Caudate nucleus (tissue), 63 donors: ENCODE measurements at places on chromosomes 3 and 15.

DNA sequence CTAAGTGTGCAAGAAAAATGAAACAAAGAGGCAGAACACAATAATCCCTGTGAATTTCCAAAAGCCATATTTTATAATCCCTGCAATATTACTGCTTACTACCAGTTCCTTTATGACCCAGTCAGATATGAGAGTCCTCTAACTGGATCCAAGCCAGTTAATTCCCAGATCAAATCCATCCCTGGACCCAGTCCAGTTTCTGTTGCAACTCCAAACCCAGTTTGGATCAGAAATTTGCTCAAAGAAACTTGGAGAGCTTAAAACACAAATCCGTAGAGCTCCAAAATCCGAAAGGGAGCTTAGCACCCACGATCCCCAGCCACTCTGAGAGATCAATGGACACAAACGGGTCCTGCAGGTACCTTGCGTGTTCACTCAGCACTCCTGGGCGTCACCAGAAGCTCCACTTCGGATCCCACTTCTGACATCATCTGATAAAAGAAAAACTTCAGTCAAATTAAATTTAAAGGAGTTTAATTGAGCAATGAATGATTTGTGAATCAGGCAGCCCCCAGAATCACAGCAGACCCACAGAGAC is 32.6 kb upstream of the THUMPD3 start:
- DNase-seq = no peak

GRCh38 chr3:99549957-99550603 is 88.3 kb upstream of the COL8A1 start:
- no peak for DNase-seq

GRCh38 chr15:33956397-33956796 is 11.9 kb upstream of the CHRM5 start:
- no peak for DNase-seq

DNA sequence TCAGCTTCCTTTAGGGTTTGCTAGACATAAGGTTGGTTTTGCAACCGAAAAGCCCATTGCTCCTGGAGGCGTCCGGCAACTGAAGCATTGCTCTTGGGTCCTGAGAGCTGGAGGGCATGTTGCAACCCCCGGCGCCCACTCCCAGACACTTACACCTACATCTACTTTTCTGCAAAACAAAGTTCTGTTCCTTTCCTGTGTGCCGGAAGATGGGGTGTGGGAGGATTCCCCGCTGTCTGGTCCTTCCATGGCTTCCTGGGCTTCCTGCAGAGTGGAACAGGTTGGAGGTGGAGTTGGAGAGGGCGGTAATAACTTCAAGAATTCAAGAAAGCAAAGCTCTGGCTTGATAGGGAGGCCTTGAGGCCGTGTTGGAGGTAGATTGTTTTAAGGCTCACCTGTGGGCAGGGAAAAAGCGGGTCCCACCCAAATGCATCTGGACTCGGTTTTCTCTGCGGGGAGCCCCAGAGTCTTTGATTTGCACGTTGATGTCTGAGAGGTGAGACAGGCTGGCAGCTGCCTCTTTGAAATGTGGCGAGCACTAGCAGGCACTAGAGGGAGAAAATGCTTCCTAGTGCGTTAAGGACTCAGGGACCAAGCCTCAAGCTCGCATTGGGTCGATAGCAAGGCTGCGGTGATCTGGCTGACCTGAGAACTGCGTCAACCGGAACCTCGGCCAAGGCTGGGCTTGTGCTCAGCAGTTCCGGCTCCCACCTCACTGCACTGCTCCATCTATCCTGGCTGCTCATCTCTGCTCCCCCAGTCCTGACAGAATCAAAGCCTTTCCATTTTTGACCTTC is 39.5 kb downstream of the NR2F2 start:
- DNase-seq = no peak

DNA sequence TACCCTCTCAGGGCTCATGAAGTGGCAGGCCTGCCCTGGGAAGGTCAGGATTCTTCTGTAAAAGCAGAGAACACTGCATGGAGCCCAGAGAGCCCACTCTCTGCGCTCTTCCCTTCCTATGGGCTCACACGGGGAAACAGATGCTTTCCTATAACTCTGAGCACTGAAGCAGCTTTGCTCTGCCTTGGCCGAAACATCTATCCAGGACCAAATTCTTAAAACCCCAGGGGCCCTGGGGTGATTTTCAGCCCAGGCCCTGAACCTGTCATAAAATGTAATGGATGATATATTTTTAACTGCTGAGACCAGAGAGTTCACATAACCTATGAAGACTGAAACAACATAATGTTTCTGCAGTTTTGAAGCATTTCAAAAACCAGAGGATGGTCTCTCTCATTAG is 249.9 kb upstream of the CTDSPL start:
- no peak for DNase-seq

GRCh38 chr3:161415506-161416231 is 44.4 kb upstream of the SPTSSB start:
- no peak for DNase-seq

DNA sequence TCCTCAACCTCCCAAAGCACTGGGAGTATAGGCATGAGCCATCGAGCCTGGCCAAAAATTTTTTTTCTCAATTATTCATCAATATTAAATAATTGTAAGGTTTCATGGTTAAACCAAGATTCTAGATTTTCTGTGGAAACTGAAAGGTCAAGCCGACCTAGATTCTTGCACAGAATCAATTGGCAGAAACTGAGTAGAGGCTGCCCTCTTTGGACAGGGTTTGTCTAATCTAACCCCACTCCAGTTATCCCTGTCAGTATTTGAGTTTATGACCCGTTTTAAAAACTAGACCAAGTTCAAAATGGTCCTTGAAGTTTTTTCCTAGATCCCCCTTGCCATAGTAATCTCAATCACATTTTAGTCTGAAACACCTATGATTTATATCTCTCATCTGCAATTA is 8.6 kb upstream of the ADAM10 start:
- DNase-seq = no peak

DNA sequence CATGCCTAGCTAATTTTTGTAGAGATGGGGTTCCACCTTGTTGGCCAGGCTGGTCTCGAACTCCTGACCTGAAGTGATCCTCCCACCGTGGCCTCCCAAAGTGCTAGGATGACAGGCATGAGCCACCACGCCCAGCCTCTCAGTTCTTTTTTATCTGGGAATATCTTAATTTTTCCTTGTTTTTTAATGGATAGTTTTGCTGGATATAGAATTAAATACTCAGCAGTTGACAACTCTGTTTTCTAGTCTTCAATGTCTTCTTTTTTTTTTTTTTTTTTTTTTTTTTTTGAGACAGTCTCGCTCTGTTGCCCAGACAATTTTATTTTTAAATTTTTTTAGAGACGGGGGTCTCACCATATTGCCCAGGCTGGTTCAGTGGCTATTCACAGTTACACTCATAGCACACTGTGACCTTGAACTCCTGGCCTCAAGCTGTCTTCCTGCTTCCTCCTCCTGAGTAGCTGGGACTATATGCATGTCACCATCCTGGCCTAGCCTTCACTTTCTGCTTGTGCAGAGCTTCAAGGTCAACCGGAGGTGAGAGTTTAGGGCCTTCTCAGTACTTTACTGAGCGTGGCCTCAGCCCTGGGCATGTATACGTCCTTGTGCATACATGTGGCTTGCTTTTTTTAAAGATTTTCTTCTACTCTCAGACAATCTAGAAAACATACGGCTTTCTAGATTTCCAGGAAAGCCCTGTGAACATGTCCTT is 120.5 kb downstream of the ZNF609 start:
- no peak for DNase-seq

DNA sequence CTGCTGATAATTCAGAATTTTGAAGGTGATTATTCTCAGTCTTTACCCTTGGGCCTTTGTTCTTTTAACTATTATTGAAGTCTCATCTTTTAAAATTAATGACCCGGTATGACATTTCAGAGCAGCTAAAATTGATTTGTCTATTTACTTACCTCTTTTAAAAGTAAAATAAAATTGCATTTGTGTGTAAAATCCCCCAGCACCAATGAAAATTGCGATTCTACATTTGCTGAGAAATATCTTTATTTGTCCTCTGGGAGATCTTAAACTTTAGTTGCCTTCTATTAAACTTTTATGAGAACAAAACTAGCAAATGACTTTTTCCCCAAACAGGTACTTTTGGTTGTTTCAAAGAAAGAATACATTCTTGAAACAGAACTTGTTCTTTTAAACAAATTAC is 7.5 kb upstream of the IL5RA start:
- no peak for DNase-seq

DNA sequence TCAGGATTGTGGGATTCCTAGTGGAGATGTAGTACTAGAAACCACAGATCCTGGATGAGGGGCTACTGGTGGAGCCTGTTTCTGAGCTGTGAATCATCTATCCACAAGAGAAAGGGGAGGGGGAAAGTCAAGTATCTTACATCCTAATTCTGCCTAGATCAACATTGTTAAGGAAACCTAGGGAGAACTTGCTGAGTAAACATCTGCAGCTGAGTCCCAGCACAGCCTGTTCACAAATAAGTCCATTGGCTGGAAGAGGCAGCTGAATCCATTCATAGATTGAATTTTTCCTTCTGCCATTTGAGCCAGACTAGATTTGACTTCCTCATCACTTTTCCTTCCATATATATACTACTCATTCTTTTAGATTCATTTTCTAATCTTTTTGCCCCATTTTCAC is 460.5 kb downstream of the TUSC7 start:
- no peak for DNase-seq

- DNase-seq = no peak
These were observed 754.8 kb downstream of the ROBO1 start for GRCh38 chr3:79012946-79013362.

GRCh38 chr15:64599716-64600115 is 139.3 kb downstream of the ZNF609 start:
- DNase-seq = no peak

DNA sequence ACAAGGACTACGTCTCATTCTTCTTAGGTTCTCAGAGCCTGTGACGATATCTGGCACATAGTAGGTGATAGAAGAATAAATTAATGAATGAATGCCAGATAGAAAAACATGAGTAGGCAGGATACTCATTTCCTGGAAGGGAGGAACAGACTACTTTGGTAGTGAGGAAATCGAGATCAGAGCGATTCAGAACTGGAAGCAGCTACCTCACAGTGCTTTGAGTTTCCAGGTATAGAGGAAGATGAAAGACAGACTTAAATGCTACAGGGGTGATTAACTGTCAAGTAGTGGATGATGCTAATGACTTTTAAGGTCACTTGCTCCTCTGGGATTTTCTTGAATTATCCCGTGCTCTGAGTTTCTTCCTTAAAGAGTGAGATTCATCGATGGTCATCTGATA is 951.5 kb upstream of the CFAP20DC start:
- no peak for DNase-seq

GRCh38 chr3:197522183-197522715 is 33.5 kb downstream of the BDH1 start:
- DNase-seq = no peak

DNA sequence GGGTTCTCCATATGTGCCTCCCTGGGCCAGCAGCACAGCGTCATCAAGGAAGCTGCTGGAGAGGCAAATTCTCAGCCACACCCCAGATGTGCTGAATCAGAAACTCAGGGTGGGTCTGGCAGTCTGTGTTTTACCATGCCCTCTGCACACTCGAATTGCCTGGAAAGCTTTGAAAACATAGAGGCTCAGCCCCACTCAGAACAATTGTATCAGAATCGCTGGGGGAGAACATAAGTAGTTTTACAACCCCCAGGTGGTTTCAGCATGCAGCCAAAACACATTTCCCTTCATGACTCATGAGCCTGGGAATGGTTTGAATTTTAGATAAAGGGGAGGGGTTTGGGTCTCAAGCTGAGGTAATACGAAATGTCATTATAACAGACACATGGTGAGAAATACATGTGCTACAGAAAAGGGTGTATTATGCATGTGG is 9.6 kb downstream of the TGM4 start:
- DNase-seq = no peak
